ENCODE measurements at places on chromosomes 3 and 15.

- no peak for ATAC-seq
These were observed 22.2 kb downstream of the CP start for GRCh38 chr3:149199474-149199873.

DNA sequence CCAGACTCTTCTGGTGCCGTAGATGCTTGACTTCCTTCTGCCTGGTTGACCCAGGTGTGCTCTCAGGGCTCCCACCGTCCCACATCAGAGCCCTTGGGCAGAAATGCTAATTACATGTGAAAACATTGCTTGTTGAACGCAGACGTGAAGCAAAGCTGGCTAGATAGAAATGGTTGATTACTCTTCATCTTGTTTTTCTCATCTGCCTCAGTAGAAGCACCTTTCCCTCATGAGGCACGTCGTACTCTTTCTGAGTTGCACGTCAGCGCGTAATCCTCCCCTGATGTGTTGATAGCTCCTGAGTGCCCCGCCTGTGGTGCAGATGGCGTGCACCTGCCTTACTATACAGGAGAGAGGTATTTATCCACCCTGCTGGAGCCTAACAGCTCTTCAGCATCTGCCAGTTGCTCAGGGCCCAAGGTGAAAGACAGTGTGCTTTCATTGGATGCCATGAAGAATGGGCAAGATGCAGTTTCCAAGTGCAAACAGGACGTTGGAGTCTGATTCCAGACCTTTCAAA, 18.1 kb downstream of the MAP6D1 start:
- no peak for ATAC-seq

- ATAC-seq: peak; percentile 64
These were observed 1.2 kb upstream of the TYRO3 start for GRCh38 chr15:41557673-41558399.

GRCh38 chr3:30613133-30613825, 6.9 kb downstream of the TGFBR2 start:
- no peak for ATAC-seq

GRCh38 chr15:100113351-100114080, 228.3 kb downstream of the ADAMTS17 start:
- no peak for ATAC-seq

Data from esophagus mucosa (tissue), 1 donor.